ENCODE measurements at places on chromosomes 7 and 10.

DNA sequence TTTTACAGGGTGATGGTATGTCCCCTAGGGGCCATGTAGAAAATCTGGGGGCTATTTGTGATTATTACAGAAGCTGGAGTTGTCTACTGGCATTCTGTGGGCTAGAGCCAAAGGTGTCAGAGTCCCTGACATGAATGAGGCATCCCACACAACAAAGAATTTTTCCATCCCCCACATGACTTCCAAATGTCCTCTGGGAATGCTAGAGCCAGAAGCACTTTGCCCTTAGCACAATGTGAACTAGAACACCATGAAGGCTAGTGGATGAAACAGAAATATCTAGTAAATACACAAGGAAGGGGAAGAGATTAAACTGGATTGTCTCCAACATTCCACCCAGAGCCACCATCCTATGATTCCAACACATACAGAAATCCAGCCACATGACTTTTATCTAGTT is 46.9 kb downstream of the FAM13C start:
- no peak for DNase-seq

DNA sequence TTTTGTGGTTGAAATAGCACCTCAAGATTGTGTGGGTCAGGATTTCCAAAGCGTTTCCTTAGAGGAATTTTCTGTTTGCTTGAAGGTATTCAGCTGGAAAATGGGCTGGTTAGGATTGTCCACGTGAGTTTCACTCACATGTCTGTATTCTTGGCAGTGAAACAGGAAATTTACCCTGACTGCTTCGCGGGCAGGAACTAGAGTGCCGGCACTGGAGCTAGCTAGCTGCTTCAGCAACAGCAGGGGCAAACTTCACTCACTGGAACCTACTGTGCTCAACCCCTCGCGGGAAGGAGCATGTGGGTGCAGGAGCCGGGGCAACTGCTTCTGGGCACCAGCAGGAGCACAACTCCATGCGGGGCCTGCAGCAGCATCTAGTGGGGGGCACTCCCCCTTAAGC is 38.0 kb upstream of the RTKN2 start:
- no peak for DNase-seq

GRCh38 chr7:67392596-67393438 is 396.2 kb downstream of the TYW1 start:
- DNase-seq, result no peak

GRCh38 chr7:47031786-47032535 is 550.0 kb downstream of the TNS3 start:
- peak; percentile 54 for DNase-seq

- DNase-seq, result no peak
These were observed 102.4 kb downstream of the SEMA3E start for GRCh38 chr7:83546586-83546985.

DNA sequence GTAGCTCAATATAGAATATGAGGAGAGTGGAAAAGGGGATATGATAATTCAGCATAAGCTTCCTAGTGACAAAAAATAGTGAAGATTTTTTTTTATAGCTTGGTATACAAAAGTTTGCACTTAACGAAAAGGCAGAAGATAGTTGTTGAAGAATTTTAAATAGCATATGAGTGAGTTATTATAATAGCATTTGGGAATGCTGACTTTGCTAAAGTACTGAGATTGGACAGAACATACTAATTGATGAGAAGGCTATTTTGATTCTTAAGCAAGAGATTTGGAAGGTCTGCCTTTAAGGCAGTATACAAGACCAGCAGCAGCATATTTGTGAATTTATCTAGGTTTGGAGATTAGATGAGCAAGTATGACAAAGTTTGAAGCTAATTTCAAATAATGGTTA is 600.9 kb upstream of the POT1 start:
- no peak for DNase-seq

GRCh38 chr7:22855049-22855392 is 32.4 kb upstream of the TOMM7 start:
- no peak for DNase-seq

- no peak for DNase-seq
These were observed 93.1 kb downstream of the CARD11 start for GRCh38 chr7:2950578-2950977.

DNA sequence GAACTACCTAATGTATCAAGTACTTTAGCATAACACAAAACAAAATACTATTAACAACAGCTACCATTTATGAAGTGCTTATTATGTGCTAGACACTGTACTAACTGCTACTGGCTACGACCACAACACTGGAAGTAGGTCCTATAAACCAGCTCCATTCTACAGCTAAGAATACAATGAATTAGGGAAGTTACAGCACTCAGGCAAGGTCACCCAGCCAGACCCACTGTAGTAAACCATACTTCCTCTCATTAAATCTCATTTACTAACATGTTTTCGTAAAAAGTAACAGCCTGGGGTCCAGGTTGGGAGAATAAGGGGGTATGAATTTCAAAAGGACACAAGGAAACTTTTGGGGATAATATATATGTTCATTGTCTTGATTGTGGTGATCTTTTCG is 25.4 kb downstream of the NAPEPLD start:
- no peak for DNase-seq

- DNase-seq, result no peak
These were observed 485.8 kb downstream of the PLXNA4 start for GRCh38 chr7:132090444-132090843.

- no peak for DNase-seq
These were observed 23.0 kb downstream of the ASB15 start for GRCh38 chr7:123624527-123625183.

DNA sequence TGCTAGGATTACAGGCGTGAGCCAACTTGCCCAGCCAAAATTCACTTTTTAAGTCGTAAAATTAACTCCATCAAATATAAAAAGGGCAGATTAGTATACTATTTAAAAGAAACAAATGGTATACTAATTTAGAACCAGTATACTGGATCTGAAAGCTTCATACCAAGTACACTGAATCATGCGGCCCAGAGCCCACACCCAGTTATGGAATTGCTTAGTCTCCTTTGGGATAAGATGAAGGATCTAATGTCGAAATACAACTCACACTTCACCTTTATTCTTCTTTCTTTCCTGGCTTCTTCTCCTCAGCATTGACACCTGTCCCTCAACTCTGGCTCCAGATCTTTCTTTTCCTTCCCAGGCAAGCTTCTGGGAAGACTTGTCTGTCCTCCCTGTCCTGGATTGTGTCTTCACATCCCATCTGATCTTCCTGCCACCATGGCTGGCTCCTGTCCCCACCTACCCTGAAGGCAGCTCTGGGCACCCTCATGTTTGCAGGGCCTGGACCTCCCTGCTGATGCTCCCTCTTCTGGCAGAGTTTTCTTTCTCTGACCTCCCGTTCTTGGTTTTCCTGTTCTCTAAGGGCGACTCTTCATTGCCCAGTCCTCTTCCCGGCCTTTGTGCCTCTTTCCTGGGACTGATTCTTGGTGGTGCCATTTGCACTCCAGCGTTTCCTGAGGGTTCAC is 57.8 kb upstream of the CTBP2 start:
- no peak for DNase-seq

GRCh38 chr10:47330366-47330765 is 8.1 kb downstream of the GDF2 start:
- DNase-seq, result no peak

DNA sequence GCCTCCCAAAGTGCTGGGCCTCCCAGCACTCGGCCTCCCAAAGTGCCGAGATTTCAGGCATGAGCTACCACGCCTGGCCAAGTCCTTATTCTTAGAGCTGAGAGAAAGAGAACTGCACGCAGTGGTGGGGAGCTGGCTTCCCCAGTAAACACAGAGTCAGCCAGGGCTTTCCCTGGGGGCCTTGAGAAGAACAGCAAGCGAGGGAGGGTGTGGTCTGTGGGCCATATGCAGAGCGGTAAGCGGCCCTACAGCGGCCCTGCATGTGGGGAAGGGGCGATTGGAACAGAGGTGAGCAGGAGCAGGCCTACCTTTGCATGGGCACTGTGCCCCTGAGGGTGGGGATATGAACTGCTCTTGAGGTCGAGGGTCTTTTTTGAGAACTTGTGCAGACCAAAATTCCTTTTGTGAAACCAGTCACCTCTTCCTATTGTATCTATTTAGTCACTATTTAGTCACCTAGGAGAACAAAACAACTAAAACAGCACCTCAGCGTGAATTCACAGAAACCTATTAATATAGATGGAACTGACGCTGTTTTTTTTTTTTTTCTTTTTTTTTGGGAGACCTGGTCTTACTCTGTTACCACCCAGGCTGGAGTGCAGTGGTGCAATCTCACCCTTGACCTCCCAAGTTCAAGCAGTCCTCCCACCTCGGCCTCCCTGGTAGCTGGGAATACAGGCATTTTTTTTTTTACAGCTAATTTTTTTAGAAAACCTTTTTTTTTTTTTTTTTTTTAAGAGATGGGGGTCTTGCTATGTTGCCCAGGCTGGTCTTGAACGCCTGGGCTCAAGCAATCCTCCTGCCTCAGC is 36.9 kb upstream of the SH2D4B start:
- DNase-seq, result no peak

GRCh38 chr10:61978965-61979364 is 77.5 kb downstream of the ARID5B start:
- no peak for DNase-seq

DNA sequence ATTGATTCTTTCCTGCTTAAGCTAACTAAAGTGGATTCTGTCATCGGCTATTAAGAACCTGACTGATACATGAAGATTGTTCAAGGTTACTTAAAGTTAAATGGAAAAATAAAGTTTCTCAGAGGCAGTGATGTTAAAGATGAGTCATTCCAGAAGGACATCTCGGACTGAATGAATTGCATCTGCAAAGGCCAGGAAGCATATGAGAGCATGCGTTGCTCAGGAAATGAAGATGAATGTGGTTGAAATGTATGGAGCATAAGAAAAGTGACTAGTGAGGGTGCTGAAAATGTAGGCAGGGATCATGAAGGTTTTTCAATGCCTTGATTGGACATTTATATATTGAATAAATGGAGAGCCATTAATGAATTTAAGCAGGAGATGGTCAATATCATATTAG is 133.9 kb upstream of the GHITM start:
- no peak for DNase-seq

All from renal pelvis (tissue), 12 donors.